ENCODE measurements at places on chromosomes 6 and 20.
A peak's percentile ranks its signal among the peaks of the same experiment; 100 is the strongest.

DNA sequence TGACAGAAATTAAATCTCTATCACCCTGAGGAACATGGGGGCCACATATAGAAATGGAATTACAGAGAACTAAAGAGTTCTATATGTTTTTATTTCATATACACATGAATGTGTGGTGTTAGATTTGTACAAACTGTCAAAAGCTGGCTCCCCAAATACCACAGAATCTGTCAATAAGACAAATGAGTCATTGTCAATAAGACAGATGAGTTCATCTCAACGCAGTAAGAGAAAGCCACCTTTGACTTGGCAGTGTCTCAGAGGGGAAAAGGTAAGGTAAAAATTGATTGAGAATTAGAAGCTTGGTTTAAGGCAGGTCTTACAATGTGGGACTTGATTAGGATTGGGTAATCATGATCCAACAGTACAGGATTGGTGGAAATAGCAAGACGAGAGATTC, 124.2 kb upstream of the GPR6 start:
- no peak for DNase-seq

DNA sequence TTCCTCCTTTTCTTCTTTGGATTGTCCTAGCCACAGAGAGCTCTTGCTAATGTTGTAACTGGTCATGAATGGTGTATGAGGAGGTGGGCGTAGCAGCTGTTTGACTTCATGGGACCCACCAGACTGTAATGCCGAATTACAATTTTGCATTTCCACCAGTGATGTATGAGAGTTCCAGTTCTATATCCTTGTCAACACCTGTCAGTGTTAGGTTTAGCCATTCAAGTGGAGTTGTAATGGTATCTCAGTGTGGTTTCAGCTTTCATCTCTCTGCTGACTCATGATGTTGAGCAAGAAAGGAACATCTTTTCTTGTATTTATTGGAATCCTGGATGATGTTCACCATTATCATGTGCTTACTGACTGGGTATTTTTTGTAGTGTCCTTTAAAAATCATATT, 5.1 kb downstream of the IGF2R start:
- peak; percentile 67 for DNase-seq

- peak; percentile 26 for DNase-seq
Observed at GRCh38 chr20:7859356-7859802, 80.9 kb downstream of the HAO1 start.

DNA sequence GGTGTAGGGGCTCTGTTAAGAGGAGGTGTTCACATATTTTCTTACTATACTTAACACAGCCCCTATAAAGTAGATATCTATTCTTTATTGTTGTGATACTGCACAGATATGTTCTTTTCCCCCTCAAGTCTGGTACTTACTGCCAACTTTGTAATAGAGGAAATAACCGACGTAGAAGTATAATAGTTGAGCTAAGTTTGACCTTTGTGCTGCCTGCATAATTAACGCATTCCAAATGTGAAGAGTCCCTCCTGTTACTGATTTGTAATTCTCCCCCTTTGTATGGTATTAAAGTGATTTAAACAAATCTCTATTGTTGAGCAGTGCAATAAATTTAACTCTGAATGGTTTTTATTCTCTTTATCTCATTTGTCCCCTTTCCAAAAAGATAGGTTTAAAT, 39.0 kb downstream of the PHF3 start:
- no peak for DNase-seq

GRCh38 chr6:136059308-136059707, 190.8 kb downstream of the MTFR2 start:
- DNase-seq, result no peak

DNA sequence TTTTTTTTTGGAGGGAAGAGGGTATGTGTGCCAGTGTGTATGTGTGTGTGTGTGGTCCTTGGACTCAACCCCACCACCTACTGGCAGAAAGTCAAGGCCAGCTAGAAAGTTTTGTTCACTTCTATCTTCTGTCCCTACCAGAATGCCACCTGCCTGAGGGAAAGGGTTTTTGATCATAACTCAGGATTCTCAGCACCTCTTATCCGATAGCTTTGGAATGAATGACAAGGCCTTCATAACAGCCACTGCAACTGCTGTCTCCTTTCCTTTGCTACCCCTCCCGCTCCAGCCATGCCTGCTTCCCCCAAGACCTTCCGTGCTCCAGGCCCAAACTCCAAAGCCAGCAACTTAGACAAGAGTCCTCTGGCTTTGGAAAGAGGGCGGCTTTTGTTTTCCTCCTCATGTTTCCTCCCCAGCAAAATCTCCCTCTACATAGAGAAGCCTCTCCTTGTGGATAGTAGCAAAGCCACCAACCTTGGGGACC, 18.7 kb downstream of the BTN3A1 start:
- DNase-seq, result peak; percentile 53

DNA sequence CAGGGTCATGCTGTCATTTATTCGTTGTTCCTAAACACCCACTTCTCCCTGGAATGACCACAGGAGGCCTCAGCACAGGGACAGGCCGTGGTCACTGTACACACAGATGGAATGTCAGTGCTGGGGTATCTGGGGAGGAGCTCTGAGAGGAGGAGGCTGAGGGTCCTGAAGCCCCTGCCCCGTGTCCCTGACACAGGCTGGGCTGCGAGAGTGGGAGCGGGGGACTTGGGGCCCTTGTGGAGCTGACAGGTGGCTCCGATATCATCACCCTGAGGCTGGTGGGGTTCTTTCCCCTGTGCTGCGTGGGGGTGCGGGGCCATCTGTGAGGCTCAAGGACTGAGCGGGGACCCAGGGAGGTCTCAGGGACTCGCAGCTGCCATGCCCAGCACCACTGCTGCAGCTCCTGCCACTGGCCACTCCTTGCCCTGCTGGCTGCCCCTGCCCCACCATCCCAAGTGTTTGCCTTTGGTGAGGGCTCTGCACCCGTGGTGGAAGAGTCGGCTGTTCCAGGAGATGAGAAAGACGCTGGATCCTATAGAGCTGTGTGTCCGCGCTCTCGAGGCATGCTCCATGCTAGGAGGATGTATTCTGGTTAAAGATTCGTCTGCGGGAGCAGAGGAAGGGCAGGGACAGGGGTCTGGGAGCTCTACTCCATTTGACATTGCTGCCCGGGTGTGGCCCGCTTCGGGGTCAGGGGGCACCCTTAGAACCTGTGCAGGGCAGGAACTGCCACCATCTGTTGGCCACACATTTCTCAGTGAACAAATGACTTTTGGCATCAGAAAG, 18.9 kb downstream of the NPEPL1 start:
- DNase-seq, result no peak

DNA sequence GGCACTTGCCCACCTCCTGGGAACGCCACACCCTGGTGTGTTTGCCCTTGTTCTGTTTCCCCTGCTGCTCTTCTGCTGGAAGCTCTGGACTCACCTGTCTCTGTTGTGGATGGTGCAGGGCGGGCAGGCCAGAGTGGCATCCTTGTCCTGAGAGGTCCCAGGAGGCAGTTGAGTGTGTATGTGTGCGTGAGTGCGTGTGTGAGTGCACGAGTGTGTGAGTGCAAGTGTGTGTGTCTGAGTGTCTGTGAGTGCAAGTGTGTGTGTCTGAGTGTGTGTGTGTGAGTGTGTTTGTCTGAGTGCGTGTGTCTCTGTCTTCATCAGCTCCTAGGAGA, 12.2 kb downstream of the IGF2R start:
- no peak for DNase-seq

DNA sequence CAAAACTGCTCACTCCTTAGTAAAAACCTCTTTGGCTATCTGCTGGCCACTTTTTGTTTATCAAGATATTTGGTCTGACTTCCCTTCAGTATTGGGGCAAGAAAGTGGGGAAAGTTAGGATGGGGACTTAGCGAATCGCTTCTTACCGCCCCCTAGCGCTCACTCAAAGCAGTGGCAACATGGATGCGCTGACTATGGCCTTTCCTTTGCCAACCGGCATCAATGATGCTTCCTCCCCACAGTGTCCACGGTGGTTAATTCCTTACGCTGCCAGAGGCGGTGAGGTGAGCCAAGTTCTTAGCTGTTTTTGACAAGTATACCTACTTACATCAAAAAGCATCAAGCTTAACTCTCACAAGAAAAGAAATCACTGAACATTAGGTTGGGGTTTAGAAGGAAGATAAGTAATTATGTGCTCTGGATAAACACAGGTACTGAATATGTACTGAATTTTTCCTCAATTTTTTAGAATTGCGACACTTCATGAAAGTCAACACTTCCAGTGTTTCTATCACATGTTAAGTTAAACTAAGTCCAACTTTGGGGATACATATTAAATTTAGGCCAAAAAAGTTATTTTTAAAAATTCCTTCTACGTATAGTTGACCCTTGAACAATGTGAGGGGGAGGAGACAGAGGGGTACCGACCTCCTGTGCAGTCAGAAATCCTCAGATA, 86.7 kb downstream of the GMDS start:
- DNase-seq, result peak; percentile 51

- peak; percentile 96 for DNase-seq
Observed at GRCh38 chr6:3159805-3160781, 2.7 kb upstream of the TUBB2A start.

- no peak for DNase-seq
Observed at GRCh38 chr6:22529866-22530265, 39.5 kb upstream of the HDGFL1 start.

DNA sequence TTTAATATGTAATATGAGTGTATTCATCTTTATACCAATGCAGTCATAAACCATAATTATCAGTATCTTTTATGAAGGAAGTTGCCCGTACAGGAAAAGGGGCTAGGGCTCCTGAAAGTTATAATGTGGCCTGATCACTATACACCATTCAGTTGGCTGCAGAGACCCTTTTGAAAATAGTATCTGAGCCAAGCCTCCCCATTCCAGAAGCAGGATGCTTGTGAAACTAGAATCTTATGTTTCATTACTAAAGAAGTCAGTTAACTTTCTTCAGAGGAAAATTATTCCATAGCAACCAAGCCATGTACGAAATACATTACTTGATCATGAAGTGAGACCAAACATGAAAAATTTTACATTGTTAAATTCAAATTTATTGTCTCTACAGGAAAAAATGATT, 251.5 kb upstream of the TCF21 start:
- no peak for DNase-seq

GRCh38 chr6:87297119-87297518, 25.3 kb upstream of the SMIM8 start:
- no peak for DNase-seq

- no peak for DNase-seq
Observed at GRCh38 chr6:149806127-149806526, 56.6 kb downstream of the PCMT1 start.

DNA sequence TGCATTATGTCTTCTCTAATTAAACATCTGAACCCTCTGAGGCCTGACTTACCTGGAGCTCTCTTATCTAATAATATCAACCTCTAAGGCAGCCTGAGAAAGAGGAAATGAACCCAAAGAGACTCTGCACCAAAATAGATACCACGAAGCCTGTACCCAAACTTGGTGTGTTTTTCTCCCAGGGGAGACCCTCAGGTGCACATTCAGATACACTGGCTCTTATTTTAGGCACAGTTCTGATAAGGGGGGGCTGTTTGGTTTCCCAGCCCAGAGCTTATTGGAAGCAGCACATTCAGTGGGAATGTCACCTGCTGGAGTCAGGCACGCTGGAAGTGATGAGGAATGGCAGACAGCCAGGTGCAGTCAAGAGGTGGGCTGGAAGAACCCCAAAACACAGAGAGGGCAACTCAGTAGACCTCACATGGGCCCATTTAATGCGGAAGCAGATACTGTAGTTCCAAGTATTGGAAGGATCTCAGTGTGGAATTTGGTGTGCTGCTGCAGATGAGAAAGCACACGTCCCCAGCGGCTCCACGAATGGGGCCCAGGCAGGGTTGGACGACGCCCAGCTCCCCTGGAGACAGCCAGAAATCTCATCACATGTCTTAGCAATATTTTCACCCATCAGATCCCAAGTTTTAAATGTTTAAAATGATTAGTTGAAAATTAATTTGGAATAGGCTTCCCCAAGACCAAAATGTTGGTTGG, 9.7 kb upstream of the CCR6 start:
- DNase-seq, result no peak

GRCh38 chr20:7798176-7798575, 142.1 kb downstream of the HAO1 start:
- DNase-seq, result no peak

DNA sequence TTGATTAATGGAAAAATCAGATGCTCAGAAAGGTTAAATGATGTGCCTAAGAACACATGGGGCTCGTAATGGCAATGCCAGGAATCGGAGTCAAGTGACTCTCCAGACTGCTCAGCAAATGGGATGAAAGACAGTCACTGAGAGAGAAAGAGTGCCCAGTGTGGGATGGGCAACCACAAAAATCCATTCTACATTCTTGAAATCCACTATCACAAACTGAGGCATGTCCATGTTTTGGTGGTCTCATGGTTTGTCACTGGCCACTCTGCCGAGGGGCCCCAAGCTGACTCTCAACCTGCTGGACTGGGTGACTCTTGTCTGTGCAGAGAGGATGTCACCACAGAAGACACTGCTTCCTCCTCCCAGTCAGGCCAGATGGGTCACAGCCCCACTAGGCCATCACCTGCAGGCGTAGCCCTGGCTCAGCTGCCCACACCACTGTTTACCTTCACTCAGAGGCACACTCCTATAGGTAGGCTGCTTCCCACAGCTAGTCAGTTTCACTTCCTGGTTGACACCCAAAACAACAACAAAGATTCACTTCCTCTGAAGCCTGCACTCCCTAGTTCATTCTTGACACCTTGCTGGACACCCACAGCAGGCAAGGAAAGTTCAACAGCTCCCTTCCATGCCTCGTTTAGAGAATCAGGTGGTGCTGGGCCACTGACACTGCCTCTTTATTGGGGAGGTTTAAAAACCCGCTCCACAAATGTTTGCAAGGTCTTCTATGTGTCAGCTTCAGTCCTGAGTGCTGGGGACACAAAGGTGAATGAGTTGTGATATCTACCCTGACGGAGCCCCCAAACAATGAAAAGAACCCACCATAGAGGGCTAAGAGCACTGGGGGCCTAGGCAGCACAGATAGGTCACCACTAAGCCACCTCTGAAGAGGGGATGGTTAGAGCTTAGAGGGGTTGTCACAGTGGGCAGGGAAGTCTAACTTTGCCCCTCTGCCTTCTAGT, 21.7 kb downstream of the MAP1LC3A start:
- DNase-seq, result no peak

DNA sequence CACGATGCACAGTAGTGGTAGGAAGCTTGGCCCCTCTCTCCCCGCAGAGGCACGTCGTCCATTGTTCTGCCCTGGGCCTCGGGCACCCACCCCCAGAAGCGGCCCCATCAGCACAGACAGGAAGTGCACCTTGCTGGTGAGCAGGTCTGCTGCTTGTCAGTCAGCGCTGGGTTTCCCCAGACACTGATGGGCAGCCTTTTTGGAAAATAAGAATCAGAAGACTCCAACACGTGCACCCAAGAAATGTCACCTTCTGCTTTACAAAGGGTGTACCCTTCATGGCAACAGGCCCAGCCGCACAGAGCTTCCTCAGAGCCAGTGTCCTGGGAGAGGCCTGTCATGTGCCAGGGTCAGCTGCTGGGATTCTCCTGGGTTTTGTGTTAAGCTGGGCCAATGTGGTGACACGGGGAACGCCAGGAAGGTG, 34.7 kb upstream of the IRF4 start:
- no peak for DNase-seq

DNA sequence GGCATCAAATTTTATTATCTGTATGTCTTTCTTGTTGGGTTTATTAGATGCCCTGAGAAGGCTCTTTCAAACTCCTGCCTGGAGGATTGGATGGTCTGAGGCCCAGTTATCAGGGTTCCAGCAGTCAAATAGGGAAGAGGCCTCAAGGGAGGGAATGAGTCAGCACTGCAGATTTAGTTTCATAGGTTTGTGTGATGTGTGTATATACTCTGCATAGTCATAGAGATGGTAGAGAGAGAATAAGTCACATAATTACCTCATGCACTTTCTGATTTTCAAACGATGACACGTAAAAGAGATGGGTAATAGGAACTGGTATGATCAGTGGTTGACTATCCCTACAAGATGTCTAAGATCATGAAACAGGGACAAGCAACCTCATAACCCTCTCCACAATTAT, 82.1 kb downstream of the ADAT2 start:
- DNase-seq, result peak; percentile 3

All from erythroblast (primary cell).